NCI-H1436 (cell line): ENCODE measurements at places on chromosomes 7 and 10.

- DNase-seq = peak; percentile 15
These were observed 138.4 kb downstream of the MGMT start for GRCh38 chr10:129605266-129605985.

DNA sequence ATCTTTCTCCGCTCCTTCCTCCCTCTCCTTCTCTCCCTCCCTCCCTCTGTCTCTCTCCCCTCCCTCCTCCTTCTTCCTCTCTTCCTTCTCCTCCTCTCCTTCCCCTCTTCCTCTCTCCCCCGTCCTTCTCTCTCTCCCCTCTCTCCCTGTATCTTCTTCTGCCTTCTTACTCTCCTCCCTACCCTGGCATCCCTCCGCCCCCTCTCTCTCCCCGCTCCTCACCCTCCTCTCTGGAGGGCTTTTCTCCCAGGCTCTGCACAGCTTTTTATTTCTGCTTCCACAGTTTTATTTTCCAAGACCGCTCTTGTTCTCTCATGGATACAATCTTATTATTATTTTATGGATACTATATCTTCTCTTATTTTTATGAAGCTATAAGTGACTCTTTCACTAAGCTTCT is 32.6 kb downstream of the AP5Z1 start:
- no peak for DNase-seq

- no peak for DNase-seq
These were observed 16.8 kb downstream of the HNRNPA2B1 start for GRCh38 chr7:26183545-26184280.

DNA sequence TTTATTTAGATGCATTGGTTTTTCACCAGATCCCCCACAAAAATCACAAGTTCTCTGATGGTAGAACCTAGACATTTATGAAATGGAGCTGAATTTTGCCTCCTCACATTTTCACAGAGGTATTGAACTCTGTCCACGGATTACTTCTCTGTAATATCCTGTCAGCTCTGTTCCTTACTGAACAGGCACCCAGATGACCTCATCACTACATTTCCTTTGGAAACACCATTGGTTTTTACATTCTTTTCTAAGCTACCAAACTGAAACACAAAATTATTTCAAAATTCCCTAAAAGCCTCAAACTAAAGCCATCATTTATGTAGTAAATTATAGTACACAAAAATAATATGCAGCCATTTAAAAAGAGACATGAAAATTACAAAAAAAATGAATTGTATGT is 98.3 kb upstream of the KCNIP2 start:
- DNase-seq = no peak

GRCh38 chr10:4429571-4429970 is 396.4 kb upstream of the AKR1E2 start:
- DNase-seq = no peak

DNA sequence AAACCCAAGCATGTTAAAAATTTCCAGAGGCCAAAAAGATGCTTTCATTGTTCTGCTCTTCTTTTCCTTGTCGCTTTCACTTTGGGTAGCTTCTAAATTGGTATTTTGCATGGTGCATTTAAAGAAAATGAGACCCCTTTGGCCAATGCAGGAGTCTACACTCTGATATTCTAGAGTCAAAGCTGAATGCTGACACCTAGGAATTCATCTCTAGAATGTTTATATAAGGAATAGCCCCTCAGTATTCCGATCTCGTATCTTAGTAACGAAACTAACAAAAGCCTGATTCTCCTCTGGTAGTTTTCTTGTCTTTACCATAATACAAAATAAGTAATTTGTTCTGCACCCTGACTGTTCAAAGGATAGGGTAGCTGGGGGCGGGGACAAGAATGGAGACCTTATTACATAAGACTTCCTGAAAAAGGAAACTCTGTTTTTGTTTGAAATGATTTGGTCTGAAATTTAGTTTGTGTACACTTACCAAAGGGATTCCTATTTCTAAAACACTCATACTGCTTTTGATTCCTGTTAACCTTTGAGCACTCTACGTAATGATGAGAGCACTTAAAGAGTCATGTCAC is 17.1 kb downstream of the IKZF1 start:
- no peak for DNase-seq

GRCh38 chr10:43863859-43864591 is 215.3 kb upstream of the ZNF32 start:
- DNase-seq = no peak

DNA sequence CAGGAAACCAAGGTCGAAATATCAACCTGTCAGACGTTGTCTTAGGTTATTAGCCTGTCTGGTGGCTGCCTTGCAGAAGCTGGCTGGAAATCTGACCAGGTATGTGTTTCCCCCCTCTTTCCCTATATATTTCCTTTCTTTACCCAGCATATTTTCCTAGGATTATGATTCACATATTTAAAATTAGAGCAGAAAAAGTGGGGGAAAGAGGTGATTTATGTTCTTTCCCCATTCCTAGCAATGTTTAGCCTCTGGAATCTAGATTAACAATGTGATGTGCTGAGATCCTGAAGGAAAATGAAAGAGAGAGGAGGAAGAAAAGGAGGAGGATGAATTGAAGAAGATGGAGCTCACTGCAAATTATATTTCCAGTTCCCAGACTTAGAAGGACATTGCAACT is 421.4 kb upstream of the AUTS2 start:
- no peak for DNase-seq

- no peak for DNase-seq
These were observed 75.8 kb downstream of the MPLKIP start for GRCh38 chr7:40058636-40059035.

- DNase-seq = no peak
These were observed 17.0 kb upstream of the LYZL1 start for GRCh38 chr10:29271877-29272276.

DNA sequence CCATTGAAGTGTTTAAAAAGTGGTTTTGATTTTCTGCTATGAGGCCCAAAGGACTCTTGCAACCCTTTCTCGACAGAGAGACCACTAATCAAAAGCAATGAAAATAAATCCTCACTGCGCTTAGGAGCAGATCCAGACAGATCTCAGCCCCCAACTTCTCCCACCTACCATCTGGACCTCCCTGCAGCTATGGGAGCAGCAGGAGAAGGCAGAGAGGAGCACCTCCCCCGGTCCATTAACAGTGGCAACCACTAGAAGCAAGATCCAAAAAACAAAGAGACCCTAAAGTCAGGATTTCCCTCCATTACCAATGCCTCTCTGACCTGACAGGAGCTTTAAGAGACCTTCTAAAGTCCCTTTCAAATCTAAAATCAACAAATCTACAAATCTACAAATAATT is 99.0 kb upstream of the LSM8 start:
- no peak for DNase-seq

GRCh38 chr10:80528185-80528700 is 9.5 kb upstream of the SH2D4B start:
- DNase-seq = no peak

- no peak for DNase-seq
These were observed 30.9 kb downstream of the CALML5 start for GRCh38 chr10:5468262-5469106.
